ENCODE measurements at places on chromosomes 4 and X.

DNA sequence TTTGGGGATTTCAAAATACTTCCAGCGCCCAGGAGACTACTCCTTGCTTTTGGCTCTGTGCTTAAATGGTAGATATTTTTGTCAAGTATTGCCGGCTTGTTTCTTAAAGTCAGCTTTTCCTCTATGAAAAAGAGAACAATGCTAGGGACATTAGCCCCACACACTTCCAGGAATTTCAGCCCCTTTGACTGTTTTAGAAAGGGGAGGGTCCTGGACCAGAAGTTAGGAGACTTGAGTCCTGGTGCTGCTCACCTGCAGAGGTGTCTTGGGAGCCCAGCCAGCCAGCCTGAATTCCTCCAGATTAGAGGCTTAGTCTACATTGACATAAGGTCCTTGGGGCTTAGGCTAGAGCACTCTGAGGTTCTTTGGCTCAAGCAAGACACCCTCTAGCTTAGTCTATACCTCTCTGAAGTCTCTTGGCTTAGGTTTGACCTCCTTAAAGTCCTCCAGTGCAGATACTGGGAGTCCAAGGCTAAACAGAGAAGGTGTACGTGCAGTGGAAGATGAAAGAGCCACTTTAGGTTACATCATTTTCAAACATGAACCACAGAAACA is 1.6 kb upstream of the SETD7 start:
- no peak for DNase-seq

DNA sequence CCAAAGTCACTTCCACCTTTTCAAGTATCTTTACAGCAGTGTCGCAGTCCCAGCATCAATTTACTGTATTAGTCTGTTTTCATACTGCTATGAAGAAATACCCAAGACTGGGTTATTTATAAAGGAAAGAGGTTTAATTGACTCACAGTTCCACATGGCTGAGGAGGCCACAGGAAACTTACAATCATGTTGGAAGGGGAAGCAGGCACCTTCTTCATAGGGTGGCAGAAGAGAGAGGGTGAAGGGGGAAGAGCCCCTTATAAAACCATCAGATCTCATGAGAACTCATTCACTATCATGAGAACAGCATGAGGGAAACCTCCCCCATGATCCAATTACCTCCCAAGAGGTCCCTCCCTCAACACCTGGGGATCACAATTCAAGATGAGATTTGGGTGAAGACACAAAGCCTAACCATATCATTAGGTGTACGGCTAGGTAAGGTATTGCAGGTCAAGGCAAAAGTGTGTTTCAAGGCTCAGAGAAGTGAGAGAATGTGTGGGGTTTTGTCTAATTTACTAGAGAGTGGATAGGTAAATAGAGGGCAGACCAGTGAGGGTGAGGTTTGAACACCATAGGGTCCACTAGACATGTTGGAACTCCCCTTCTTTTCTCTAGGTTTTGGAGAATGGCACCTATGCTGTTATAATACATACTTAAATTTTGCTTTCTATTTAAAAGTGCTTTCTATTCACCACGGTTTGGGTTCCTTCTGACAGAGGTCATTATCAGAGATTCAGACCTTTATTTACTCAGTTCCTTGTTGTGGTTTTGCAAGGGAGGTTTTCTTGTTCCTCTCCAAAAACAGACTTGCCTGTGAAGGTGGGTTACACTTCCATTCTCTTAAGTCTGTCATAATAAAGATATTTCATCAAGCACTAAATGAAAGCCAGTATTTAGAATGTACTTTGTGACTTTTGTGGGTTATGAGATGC is 186.6 kb downstream of the CPEB2 start:
- no peak for DNase-seq

DNA sequence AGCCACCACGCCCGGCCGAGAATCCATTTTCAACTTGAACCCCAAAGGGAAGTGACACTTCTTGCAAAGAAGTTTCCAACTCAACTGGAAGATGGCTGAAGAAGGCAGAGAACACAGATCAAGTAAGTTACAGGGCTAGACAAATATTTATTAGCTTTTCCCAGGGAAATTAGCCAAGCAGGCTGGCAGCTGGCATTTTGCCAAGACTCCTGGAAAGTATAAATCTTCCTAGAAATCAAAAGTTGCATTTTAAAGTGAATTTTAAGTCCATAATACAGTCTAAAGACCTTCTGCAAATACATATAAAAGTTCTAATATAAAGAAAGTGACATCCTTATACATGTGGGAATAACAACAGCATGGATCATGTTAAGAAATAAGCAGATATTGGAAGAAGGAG is 3.4 kb upstream of the MRPL1 start:
- DNase-seq: no peak

DNA sequence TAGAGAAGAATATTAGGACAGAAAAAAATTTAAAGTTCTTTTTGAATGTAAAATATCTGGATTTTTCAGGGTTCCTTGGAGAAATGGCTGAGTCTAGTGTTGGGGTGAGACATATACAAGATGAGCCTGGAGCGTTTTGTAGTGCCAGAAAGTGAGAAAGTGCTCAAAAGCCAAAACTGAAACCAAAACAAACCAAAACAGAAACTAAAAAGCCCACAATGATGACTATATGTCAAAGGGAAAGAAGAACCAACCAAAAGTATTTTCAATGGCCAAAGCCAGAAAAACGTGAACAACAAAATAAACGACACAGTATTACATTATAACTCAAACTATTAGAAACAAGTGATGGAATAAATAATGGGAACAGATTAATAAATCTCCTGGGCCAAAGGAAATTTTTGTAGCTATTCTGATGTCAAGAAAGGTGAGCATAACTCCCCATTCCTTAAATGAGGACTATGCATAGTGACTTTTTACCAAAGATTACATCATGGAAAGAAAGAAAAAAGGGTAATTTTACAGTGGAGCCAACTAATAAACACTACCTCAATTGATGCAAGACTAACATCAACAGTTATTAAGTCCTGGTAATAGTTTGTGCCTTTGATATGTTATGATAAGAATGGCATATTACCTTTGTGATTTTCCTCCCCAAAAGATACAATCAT is 1137.6 kb downstream of the C4orf33 start:
- no peak for DNase-seq

DNA sequence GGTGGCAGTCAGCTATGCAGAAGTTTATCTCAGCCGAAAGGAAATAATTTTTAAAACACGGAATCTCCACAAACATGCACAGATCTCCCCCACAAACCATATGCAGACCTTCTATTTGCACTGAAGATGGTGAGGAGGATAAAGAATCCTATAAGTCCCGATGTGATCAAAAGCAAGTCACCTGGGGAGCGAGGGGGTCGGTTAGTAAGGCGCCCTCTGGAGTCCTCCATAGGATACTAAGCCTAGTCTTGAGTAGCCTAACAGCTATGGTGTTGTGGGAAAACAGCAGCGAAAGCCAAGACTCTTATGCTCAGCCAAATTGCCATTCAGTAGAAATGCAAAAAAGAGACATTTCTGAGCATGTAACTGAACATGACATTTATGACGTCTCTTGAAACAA is 210.9 kb downstream of the FRMPD4 start:
- no peak for DNase-seq

DNA sequence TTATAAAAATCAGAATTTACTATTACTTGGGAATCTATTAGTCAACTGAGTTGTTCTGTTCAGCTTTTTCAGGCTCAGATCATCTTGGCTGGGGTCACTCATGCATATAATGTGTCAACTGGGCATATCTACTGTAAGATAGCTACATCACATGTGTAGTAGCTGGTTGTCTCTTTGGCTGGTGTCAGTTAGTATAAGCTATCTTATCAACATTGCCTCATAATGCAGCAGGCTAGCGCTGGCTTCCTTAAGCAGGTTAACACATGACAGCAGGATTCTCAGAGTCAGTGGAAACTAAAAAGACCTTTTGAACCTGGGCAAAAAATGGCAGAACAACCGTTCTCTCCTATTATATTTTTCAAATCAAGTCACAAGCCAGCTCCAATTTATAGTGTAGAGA is 378.3 kb upstream of the PCDH10 start:
- no peak for DNase-seq

GRCh38 chr4:8060632-8061031 is 98.0 kb downstream of the ABLIM2 start:
- no peak for DNase-seq

GRCh38 chr4:87387237-87387636 is 3.8 kb downstream of the HSD17B11 start:
- DNase-seq: no peak

GRCh38 chr4:47597696-47598095 is 112.6 kb downstream of the ATP10D start:
- DNase-seq: no peak

- DNase-seq: peak; percentile 17
Observed at GRCh38 chrX:70508296-70508911, 63.8 kb downstream of the DLG3 start.

- DNase-seq: no peak
Observed at GRCh38 chr4:140246216-140246615, 92.2 kb upstream of the MAML3 start.

- DNase-seq: no peak
Observed at GRCh38 chr4:78379040-78379439, 172.5 kb upstream of the ANXA3 start.

DNA sequence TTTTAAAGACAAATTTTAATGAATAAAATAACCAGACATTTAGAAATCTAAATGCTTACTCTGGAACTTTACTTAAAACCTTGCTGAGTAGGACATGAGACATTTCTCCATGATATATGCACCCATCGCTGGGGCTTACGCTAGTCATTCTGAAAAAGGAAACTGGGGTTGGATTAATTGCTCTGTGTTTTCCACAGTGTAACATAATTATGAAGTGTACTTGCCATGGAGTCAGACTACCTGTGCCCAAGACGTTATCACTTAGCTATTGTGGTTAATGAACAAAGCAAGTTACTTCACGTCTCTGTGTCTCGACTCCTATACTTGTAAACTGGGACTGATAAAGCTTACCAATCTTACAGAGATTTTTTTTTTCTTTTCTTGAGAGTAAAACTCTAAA is 47.8 kb downstream of the SHISA3 start:
- no peak for DNase-seq

- DNase-seq: no peak
Observed at GRCh38 chr4:14700544-14700943, 301.7 kb upstream of the CPEB2 start.

- DNase-seq: no peak
Observed at GRCh38 chr4:26905172-26905571, 44.5 kb downstream of the STIM2 start.

GRCh38 chr4:95248720-95249425 is 299.9 kb downstream of the UNC5C start:
- DNase-seq: no peak

GRCh38 chr4:142596121-142596520 is 250.0 kb downstream of the INPP4B start:
- DNase-seq: no peak

DNA sequence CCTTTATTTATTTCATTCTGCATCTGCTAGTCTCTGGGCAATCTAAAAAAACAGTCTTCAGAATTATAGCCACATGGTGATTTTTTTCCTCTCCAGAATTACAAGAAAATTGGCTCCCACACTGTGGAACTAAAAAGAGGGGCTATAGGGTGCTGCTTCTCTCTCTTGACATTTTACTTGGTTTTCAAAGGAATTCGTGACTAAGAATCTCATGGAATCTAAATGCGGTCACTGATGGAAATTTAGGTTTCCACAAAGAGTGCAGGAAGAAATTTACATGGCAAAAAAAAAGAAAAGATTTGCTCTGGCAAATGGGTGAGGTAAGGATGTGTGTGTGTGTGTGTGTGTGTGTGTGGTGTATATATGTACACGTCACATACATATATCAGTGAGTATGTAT is 10.2 kb downstream of the ATXN3L start:
- no peak for DNase-seq

- DNase-seq: no peak
Observed at GRCh38 chr4:8643986-8644385, 51.4 kb downstream of the CPZ start.

DNA sequence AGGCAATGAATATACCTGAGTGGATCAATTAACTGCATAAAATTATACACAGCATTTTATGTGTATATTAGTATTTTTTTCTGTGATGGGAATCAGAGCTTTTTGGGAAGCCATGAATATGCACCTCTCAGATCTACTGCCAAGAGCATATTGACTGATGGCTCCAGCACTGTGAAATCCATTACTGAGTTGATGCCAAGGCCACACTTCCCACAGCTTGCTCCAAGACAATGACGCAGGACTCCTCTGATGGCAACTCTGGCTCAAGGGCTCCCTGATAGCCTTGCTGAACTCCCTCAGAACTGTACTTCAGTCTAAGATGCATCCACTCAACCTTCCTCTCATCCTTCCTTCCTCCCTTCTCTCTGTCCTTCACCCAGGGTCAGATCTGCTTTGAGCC is 82.7 kb downstream of the OTC start:
- no peak for DNase-seq

DNA sequence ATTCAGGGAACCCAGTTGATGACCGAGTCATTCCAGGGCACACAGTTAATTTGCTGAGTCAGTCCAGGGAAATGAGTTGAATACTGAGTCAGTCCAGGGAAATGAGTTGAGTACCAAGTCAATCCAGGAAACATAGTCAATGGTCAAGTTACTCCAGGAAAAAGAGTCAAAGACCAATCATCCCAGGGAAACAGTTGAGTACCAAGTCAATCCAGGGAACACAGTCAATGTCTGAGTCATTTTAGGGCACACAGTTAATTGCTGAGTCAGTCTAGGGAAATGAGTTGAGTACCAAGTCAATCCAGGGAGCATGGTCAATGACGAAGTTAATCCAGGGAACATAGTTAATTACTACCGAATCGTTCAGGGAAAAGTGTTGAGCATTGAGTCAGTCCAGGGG is 754.4 kb downstream of the NLGN4X start:
- DNase-seq: no peak

DNA sequence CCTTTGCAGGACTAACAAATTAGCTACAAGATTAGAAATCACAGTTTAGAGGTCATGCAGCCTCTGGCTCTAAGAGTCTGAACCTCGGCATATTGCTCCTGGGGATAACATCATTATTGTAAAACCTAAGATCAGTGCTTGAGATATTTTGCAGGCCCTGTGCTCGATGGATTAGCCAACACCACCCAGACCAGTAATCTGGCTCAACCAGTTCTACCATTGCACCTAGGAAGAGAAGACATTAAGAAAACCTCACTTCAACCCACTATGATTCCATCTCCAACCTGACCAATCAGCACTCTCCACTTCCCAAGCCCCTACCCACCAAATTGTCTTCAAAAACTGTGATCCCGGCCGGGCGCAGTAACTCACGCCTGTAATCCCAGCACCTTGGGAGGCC is 43.6 kb downstream of the WFS1 start:
- no peak for DNase-seq

- DNase-seq: no peak
Observed at GRCh38 chr4:55554453-55555030, 7.8 kb upstream of the CLOCK start.

GRCh38 chrX:116618546-116618945 is 155.8 kb upstream of the CT83 start:
- no peak for DNase-seq

GRCh38 chr4:32163125-32163524 is 1443.0 kb downstream of the PCDH7 start:
- no peak for DNase-seq

GRCh38 chrX:45232139-45232538 is 31.5 kb upstream of the DIPK2B start:
- no peak for DNase-seq
